ENCODE measurements at places on chromosomes 7 and 10.

DNA sequence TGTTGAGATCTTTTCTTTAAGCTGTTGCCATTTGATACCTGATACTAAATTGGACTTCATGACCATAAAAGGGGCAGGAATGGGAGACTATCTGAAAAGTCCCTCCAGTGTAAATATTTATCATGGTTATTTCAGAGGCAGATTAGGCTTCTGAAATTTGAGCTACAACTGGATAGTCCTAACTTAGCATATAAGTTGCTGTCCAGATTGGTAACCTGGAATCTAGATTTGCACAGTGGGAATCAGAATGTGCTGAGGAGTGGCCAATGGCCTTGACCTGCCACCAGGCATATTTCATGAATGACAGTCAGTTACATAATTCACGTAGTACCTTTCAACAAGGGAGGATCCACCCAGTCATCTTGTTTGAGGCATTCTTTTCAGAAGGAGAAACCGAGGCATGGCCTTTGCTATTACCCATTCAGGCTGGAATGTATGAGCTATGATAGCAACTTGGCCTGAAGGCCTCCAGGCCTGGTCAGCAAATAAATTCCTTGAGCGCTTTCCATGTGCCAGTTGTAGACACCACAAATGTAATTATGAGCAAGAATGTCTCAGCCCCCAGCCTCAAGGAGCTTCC, 80.0 kb downstream of the EEPD1 start:
- peak; percentile 53 for DNase-seq

- DNase-seq: no peak
Measured at GRCh38 chr10:93473161-93473560, 9.0 kb downstream of the MYOF start.

DNA sequence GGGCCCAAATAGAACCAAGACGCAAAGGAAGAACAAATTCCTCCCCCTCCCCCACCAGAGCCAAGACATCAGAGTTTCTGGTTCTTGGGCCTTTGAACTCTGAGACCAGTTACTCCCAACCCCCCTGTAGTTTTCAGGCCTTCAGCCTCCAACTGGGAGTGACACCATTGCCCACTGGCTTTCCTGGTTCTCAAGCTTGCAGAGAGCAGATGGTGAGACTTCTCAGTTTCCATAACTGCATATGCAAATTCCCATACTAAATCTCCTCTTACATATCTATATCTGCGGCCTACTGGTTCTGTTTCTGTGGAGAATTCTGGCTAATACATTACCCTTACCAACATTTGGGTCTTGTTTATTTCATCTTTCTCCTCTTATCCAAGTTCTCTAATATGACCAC, 762.9 kb downstream of the GRM8 start:
- no peak for DNase-seq

DNA sequence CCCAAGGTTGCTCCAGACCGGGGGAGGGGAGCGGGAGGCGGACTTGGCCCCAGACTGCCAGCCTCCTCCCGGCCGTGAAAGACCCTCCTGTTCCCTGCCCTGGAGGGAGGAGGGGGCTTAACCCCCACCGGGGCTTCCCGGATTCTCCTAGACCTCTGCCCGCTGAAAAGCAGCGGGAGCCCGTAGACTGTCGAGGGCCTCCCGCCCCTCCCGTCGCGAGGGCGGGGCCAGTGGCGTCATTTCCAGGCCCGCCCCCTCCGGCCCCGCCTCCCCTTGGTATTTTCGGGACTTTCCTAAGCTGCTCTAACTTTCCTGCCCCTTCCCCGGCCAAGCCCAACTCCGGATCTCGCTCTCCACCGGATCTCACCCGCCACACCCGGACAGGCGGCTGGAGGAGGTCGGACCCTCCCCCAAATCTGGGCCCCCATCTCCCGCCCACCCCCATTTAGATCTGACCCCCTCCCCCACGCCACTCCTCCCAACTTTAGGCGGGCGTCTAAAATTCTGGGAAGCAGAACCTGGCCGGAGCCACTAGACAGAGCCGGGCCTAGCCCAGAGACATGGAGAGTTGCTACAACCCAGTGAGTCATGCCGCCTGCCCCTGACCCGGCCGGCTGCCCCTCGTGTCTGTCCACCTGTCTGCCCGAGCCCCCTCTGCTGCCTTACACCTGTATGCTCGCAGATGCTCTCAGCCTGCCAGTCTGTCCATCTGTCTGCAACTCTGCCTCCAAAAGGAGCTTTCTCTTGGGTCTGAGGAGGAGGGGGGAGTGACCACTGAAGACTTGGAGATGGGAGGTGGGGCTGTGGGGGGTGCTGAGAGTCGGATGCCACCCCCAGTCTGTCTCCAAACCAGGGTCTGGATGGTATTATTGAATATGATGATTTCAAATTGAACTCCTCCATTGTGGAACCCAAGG, at the start of gene NFKB2:
Gene NFKB2 (plus strand): TSS at position 306 of the 917 bp plus-strand sequence. CDS start 255 bp downstream, at position 561.
- peak; percentile 94 for DNase-seq

DNA sequence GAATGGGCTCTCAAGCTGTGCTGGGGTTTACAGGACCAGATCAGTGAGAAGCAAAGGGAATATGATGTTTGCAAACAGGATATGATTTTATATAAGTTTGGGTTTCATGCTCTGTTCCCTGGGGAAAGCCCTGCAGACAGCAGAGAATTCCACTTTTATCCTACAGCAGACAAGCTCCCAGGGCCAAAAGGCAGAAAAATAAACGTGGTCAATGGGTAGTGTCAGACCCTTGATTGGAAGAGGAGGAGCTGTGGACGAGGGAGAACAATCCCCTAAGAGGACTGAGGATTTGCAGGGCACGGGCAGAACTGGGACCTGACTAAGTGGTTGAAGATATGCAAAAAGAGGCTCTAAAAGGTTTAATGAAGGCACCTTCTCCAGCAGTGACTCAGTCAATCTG, 275.3 kb downstream of the HDAC9 start:
- no peak for DNase-seq

DNA sequence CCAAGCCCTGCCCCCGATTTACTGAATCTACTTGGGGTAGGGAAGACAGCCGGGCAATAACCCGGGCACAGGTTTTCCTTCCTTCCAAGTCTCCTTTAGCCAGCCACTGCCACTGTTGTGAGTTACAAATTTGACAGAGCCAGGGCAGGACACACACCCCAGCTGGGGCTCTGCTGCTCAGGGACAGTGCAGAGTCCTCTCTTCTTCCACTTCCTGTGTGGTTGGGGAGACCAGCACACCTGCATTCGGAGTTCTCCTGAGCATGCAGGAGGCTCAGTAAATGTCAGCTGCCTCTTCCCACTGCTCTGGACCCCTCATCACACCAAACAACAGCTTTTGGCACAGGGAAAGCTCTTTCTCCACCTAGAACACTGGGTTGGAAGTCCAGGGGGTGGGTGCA, 21.3 kb downstream of the CHST15 start:
- DNase-seq: no peak

DNA sequence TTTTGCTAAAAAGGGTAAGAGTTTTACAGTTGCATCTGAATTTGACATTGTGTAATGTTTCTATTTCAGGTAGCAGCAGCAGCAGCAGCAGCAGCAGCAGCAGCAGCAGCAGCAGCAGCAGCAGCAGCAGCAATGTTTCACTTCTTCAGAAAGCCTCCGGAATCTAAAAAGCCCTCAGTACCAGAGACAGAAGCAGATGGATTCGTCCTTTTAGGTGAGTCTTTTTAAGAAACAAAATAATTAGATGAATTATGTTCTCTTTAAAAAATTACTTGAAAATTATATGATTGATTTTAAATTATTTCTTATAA, 32.6 kb downstream of the UMAD1 start:
- DNase-seq: no peak

DNA sequence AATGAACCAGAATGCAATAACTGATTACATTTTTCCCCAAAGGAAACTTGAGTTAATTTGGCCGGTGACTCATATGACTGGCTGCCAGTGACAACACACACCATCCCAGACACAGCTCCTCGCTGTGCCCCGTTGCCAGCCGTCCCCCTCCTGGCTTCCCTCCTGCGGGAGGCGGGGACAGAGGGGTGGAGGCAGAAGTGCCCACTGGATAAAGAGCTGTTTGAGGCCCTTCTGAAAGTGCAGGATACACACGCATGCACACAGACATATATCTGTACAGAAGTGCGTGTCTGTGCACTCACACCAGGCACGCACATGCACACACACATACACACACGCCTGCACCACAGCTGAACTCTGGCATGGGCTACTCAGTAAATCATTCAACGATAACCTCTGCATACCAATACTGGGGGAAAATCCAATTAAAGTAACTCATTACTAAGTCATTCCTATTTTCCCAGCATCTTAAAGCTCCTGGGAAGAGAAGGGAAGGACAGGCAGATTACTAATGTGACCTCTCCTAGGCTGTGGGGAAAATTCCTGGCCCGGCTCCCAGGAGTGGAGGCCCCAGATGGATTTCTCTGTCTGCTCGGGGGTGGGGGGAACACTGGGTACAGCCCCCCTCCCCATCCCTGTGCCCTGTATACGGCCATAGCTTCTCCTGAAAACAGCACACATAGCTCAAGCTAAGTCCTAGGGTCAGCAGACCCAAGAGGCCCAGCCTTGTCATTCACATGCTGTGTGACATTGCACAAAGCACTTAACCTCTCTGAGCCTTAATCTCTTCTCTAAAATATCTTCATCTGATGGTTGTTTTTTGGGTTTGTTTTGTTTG, 52.3 kb upstream of the MYL10 start:
- DNase-seq: peak; percentile 89

DNA sequence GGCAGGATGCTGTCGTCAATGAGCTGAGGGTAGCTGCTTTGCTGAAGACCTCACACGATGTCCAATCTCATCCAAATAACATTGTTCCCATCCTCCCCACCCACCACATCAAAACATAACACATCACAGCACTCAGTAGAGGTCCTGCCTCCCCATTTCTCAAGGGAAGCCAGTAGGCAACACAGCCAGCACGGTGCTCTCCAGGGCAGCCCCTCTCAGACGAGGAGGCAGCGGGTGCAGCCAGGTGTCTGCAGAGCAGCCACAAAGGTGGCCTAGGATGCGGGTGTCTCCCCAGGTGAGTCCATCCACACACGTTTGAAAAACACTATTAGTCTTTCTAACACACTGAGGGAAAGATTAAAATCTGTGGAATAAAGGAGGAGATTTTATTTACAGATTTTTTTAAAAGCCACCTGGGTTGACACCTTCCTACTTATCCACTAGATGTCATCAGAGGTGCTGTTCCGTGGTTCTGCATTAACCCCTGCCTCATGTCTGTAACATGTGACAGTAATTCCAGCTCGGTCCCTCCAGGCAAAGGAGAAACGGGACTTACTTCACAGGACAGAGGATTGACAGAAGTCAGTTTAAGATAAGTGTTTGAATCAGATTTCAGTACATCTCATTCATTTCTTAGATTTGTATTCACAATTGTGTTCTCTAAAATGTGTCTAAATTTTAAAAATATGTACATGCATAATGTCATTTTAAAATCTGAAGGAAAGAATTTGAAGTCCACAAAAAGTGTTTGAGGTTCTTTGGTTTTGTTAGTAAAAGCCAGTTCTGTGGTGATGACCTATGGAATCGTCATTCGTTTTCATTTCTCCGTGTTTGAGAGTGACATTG, 68.0 kb downstream of the LANCL2 start:
- no peak for DNase-seq

DNA sequence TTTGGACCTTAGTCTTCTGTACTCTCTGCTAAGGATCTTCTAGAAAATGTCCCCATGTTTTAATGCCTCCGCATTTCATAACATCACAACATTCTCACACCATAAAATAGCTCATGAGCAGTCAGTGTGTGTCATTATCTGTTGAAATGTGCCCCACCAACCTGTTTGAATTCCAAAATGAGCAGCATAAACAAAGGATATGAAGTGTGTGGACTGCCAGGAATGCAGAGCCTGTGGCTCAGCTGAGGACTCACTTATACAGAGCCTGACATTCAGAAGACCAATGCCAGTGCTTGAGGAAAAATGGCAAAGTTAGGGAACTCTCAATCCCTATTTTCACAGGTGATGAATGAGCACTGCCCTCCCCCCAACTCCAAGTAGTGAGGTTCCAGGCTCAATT, 621.4 kb downstream of the POM121L12 start:
- DNase-seq: no peak

GRCh38 chr7:119571666-119572065, 701.3 kb upstream of the KCND2 start:
- DNase-seq: no peak

- no peak for DNase-seq
Measured at GRCh38 chr7:155807065-155807671, 5.1 kb downstream of the SHH start.

- no peak for DNase-seq
Measured at GRCh38 chr7:95931460-95932232, 159.3 kb downstream of the DYNC1I1 start.

- no peak for DNase-seq
Measured at GRCh38 chr7:27398851-27399250, 156.2 kb downstream of the EVX1 start.

- DNase-seq: no peak
Measured at GRCh38 chr7:110808361-110808760, 282.6 kb upstream of the LRRN3 start.

- no peak for DNase-seq
Measured at GRCh38 chr7:116138202-116138801, 72.0 kb upstream of the TES start.

DNA sequence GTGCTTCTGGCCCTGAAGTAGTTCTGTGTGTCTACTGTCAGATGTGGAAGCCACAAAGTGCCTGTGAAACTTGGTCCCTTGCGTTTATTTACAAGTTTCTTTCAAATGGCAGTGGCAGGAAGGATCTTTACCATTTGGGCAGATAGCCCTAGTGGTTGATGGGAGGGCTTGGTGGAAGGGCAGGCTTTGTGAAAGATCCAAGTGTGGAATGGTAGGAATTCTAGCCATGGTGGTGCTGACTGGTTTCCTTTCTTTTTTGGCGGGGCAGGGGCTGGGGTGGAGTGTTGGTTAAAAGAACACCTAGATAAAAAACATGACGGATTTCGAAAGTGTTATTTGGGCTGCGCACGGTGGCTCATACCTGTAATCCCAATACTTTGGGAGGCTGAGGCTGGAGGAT, 27.0 kb downstream of the AUTS2 start:
- no peak for DNase-seq

- DNase-seq: no peak
Measured at GRCh38 chr10:127556916-127557315, 7.8 kb downstream of the NPS start.

DNA sequence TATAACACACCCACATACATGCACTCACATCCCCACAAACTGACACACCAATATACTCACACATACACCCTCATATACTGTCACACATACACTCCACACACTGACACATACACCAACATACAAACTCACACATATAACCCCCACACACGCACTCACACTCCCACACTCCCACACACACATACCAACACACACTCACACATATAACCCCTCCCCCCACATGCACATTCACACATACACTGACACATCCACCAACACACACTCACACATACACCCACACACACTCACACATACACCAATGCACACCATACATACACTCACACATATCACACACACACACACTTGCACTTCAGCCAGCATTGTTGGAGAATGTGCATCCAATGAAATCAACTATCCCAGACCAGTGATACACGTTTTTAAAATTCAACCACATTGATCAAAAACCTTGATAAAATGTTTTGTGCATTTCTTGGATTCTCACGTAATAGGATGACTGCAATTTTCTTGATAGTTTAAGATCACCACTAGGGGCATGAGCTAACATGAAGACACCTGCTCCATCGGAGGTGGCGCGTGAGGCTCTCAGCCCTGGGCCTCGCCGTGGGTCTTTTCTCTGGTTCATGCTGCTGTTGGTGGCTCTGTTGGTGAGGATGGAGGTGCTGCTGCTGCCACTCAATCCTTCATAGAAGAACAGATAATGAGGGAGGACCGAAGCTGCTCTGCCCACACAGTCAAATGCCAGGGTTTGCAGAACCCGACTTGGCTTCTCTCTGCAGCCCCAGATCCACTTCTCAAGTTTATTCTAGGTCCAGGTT, 32.1 kb upstream of the CHST15 start:
- DNase-seq: no peak

- DNase-seq: no peak
Measured at GRCh38 chr10:5283305-5284158, 81.2 kb upstream of the UCN3 start.
